Colonic mucosa (tissue), 4 donors: ENCODE measurements at places on chromosomes 2 and 18.

- no peak for DNase-seq
- H3K27me3 ChIP-seq = no peaks in the 10 kb centered on the region
Observed at GRCh38 chr2:28199995-28200679, 192.5 kb upstream of the FOSL2 start.

DNA sequence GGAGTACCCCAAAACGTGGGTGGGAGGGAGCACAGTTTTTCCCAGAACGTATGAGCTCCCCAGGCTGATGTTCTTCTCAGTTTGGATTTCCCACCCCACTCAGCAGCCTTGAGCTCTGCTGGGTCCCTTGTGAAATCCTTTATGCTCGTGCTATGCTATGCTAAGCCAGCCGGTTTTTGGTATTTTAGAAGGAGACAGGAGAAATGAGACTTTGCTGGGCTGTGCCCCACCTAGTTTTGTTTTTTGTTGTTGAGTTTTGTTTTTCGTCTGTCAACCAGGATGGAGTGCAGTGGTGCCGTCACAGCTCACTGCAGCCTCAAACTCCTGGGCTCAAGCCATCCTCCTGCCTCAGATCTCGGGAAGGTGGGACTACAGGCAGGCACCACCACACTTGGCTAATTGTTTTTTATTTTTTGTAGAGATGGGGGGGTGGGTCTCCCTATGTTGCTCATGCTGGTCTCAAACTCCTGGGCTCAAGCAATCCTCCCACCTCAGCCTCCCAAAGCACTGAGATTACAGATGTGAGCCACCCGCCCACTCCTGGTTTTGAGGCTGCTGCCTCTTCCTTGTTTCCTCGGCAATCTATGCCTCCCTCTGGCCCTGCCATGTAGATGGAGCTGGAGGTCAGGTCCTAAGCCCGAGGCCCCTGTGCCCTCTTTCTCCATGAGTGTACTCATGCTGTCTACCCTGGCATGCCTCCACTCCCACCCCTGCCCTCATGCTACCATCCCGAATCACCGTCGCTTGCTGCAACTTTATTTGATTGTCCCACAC, 17.5 kb upstream of the MGAT4A start:
- H3K36me3 ChIP-seq = no peaks in the 10 kb centered on the region
- no peaks in the 10 kb centered on the region for H3K4me1 ChIP-seq
- no peaks in the 10 kb centered on the region for H3K27me3 ChIP-seq
- no peak overlapping the region for H3K4me3 ChIP-seq

DNA sequence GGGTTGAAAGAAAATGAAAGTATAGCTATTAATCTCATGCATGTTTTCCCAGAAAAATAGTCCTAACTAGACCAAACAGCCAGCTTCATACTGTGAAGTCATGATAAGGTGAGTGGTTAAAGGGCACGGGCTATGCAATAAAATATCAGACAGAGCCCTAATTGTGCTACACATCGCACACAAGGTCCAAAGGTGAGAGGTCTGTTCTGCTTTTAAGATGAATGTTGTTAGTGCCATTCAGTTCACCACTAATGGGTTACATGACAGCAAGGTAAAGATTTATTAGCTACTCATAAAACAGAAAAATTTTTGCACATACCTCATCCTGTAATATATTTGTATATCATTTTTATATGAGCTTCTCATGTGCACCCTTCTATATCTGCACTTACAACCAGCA, 105.0 kb upstream of the STK17B start:
- H3K36me3 ChIP-seq = no peaks in the 10 kb centered on the region
- peak; percentile 51 for DNase-seq
- H3K4me3 ChIP-seq = no peak overlapping the region
- H3K27ac ChIP-seq = peak overlapping the region; percentile 69
- H3K27me3 ChIP-seq = no peaks in the 10 kb centered on the region
- H3K4me1 ChIP-seq = peaks cover 6% of the 10 kb centered on the region

- no peak overlapping the region for H3K4me3 ChIP-seq
- no peaks in the 10 kb centered on the region for H3K36me3 ChIP-seq
- no peaks in the 10 kb centered on the region for H3K27me3 ChIP-seq
- no peaks in the 10 kb centered on the region for H3K4me1 ChIP-seq
- H3K27ac ChIP-seq = no peak overlapping the region
- no peak for DNase-seq
Observed at GRCh38 chr2:142222715-142223114, 91.9 kb upstream of the LRP1B start.

DNA sequence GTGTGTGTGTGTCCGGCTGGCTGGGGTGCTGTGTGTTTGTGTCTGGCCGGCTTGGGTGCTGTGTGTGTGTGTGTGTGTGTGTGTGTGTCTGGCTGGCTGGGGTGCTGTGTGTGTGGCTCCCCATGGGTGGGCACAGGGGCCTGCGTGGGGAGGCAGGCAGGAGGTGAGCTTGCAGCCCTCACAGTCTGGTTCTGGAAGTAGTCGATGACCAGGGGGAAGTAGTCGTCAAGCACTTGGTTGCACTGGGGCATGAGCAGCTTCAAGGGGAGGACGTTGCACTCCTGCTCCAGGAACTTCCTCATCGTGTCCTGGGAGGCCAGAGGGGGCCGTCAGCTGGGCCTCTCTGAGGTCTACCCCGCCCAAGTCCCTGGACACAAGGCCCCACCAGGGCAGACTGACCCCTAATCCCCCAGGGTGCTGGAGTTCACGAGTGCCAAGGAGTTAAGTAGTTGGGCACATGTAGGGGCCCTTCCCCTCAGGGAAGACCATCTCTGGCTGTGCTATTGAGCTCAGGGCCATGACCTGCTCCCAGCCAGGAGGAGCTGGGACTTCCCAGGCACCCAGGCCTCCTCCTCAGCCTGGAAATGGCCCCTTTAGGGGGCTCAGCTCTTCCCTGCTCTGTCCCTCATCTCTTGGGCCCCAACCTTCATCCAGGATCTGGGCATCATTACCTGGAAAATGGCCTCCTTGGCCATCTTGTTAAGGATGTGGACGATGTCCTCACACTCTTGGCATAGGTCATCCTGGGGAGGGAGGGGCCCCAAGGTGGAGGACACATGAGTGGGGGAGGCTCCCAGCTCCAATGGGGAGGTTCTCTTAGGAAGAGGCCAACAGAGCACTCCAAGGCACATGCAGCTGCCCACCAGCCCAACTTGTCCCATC, 1.3 kb downstream of the SFTPB start:
- no peaks in the 10 kb centered on the region for H3K4me1 ChIP-seq
- H3K27ac ChIP-seq = no peak overlapping the region
- H3K27me3 ChIP-seq = no peaks in the 10 kb centered on the region
- no peak for DNase-seq
- no peak overlapping the region for H3K4me3 ChIP-seq
- H3K36me3 ChIP-seq = no peaks in the 10 kb centered on the region

GRCh38 chr2:43410055-43410604, 183.7 kb upstream of the ZFP36L2 start:
- no peaks in the 10 kb centered on the region for H3K36me3 ChIP-seq
- DNase-seq = no peak
- H3K27me3 ChIP-seq = no peaks in the 10 kb centered on the region
- no peak overlapping the region for H3K4me3 ChIP-seq
- H3K27ac ChIP-seq = no peak overlapping the region
- H3K4me1 ChIP-seq = no peaks in the 10 kb centered on the region

GRCh38 chr2:60861736-60862135, 19.6 kb upstream of the REL start:
- DNase-seq = no peak
- H3K4me1 ChIP-seq = no peaks in the 10 kb centered on the region
- H3K36me3 ChIP-seq = no peaks in the 10 kb centered on the region
- H3K27ac ChIP-seq = no peak overlapping the region
- no peaks in the 10 kb centered on the region for H3K27me3 ChIP-seq
- H3K4me3 ChIP-seq = no peak overlapping the region

GRCh38 chr2:72572501-72572900, 253.3 kb downstream of the EXOC6B start:
- no peaks in the 10 kb centered on the region for H3K4me1 ChIP-seq
- no peak overlapping the region for H3K4me3 ChIP-seq

DNA sequence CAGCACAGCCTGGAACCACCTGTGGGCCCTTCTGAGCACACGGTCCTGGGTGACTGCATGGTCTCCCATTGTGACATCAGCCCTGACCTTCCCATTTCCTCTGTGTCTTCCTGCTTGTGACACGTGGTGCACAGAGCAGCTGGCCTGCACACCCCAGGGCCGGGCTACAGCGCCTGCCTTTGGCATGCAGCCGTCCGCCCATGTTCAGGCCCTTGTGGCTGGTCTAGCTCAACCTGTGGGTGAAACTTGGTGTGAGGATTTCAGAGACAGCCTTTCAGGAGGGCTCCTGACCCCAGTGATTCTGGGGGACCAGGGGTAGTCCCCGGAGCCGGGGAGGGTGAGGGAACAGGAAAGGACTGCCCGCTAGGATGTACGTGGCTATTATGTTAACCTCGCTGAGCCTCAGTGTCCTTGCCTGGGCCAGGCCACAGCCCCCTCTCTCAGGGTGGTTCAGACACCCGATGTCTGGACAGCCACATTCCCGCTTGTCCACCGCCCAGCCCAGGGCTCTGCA, 284.8 kb upstream of the HS6ST1 start:
- H3K4me3 ChIP-seq = no peak overlapping the region
- H3K36me3 ChIP-seq = no peaks in the 10 kb centered on the region
- H3K27ac ChIP-seq = no peak overlapping the region
- no peak for DNase-seq

GRCh38 chr2:54572636-54573536, 116.8 kb downstream of the SPTBN1 start:
- peak overlapping the region; percentile 88 for H3K27ac ChIP-seq
- peaks cover 43% of the 10 kb centered on the region for H3K4me1 ChIP-seq
- no peaks in the 10 kb centered on the region for H3K36me3 ChIP-seq
- no peak for DNase-seq
- no peak overlapping the region for H3K4me3 ChIP-seq

DNA sequence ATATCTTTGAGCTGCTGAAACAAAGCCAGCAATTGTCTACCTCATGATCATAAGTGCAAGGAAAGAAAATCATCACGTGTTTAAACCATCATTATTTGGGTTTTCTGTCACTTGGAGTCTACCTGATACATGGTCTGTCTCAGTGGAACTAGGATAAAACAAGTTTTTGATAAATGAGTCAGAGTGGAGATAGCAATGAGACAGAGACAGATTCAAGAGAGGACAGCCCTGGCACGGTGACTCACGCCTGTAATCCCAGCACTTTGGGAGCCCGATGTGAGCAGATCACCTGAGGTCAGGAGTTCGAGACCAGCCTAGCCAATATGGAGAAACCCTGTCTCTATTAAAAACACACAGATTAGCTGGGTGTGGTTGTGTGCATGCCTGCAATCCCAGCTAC, 93.8 kb downstream of the PMAIP1 start:
- no peaks in the 10 kb centered on the region for H3K27me3 ChIP-seq
- no peaks in the 10 kb centered on the region for H3K4me1 ChIP-seq
- no peak overlapping the region for H3K4me3 ChIP-seq
- no peak overlapping the region for H3K27ac ChIP-seq

DNA sequence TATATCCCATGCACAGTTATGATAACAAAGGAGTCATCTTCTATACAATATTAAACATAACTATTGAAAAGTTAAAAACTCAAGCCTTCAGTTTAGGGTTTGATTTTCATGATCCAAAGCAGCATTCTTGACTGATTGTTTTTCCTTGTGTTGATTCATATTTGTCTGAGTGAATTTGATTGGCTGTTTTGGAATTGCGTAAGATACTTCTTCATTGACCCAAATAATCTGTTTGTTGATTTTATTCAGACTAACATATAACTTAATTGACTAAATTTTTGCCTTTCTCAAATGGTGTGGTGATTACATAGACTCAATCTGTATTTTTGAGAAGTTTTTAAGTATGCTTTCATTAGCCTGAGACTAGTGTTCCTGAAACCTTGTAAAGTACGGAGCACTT, 305.7 kb upstream of the TNP1 start:
- DNase-seq = no peak
- H3K4me1 ChIP-seq = no peaks in the 10 kb centered on the region
- no peaks in the 10 kb centered on the region for H3K36me3 ChIP-seq
- H3K27ac ChIP-seq = no peak overlapping the region
- H3K27me3 ChIP-seq = no peaks in the 10 kb centered on the region

DNA sequence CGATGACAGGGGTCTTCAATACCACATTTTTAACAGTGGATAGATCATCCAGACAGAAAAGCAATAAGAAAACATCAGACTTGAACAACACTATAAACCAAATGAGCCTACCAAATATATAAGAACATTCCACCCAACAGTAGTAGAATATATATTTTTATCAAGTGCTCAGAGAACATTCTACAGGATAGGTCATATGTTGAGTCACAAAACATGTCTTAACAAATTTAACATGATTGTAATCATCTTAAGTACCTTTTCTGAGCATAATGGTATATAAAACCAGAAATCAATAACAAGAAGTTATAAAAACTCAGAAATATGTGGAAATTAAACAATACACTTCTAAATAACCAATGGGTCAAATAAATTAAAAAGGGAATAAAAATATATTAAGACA, 194.0 kb upstream of the CYP26B1 start:
- H3K4me3 ChIP-seq = no peak overlapping the region
- no peak for DNase-seq
- no peaks in the 10 kb centered on the region for H3K27me3 ChIP-seq
- H3K36me3 ChIP-seq = no peaks in the 10 kb centered on the region
- H3K4me1 ChIP-seq = no peaks in the 10 kb centered on the region

DNA sequence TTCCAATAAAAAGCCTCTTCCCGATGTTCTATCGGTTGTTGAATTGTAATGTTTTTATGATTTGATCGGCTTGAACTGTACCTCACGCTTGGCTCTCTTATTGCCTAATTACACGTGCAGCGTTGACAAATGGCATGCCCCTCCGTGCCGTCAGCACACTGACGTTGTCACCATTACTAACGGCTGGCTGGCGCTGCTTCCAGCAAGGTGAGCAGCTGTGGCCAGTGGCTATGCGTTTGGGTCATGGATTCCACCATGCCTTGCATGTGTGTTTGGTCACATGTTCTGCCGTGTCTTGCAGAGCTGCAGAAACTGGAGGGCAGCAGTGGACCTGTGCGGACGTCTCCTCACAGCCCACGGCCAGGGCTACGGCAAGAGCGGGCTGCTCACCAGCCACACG, 42.1 kb downstream of the TRAPPC12 start:
- no peaks in the 10 kb centered on the region for H3K27me3 ChIP-seq
- DNase-seq = no peak
- no peak overlapping the region for H3K4me3 ChIP-seq
- H3K4me1 ChIP-seq = no peaks in the 10 kb centered on the region

DNA sequence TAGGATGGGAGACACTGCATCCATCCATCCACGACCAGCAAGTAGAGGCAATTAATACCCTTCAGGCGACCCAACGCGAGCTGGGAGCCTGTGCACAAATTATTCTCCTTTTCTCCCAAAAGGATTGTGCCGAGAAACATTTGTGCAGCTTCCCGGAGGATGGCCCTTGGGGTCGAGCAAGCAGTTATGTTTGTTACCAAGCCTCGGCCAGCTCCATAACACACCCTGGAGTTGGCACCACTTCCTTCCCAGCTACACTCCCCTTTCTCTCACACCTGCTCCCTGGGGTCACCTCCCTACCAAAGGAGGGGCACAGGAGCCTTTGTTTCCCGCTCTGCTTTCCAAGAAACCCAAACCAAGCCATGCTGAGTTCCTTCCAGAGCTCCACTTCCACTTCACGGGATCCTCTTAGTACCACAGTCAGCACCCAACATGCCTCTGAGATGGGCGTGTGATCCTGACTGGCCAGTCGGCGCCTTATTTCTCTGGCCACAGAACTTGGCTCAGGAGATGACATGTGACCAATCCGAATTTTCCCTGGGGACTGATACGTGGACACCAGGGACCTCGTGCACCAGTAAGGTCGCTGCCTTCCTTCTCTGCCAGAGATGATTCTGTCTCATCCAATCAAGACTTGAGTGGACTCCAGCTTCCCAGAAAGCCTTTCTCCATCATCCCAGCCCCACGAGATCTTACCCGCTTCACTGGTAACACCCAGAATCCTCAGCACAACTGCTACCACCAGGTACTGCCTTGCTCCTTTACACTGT, 28.5 kb downstream of the GPR55 start:
- peaks cover 8% of the 10 kb centered on the region for H3K4me1 ChIP-seq
- H3K27ac ChIP-seq = peak overlapping the region; percentile 78
- H3K4me3 ChIP-seq = no peak overlapping the region
- no peaks in the 10 kb centered on the region for H3K36me3 ChIP-seq
- peak; percentile 18 for DNase-seq
- no peaks in the 10 kb centered on the region for H3K27me3 ChIP-seq
